K562 (cell line): ENCODE measurements at places on chromosomes 6 and 20. TPM values are rescaled to one million over a fixed set of nuclear protein-coding genes. Genes with fewer than 3 reads are reported as not detected.
A peak's percentile ranks its signal among the peaks of the same experiment; 100 is the strongest.

- peak; percentile 58 for DNase-seq
Measured at GRCh38 chr6:166465671-166466087, 82.9 kb upstream of the MPC1 start.

- no peak for DNase-seq
Measured at GRCh38 chr20:44523746-44524145, 1.9 kb upstream of the SERINC3 start.

The FERMT1 gene
- 0.07 and 0.09 TPM in 2 replicates for total RNA-seq

The MACROD2 gene
- not detected in 2 replicates for total RNA-seq

The ELMO2 gene
- 16.5 and 19.6 TPM in 2 replicates for total RNA-seq

The ACSS2 gene
- 64.0 and 66.2 TPM in 2 replicates for total RNA-seq

The EPHA7 gene
- not detected in 2 replicates for total RNA-seq

GRCh38 chr6:99219788-99220187 is 129.7 kb downstream of the FAXC start:
- peak; percentile 34 for DNase-seq

DNA sequence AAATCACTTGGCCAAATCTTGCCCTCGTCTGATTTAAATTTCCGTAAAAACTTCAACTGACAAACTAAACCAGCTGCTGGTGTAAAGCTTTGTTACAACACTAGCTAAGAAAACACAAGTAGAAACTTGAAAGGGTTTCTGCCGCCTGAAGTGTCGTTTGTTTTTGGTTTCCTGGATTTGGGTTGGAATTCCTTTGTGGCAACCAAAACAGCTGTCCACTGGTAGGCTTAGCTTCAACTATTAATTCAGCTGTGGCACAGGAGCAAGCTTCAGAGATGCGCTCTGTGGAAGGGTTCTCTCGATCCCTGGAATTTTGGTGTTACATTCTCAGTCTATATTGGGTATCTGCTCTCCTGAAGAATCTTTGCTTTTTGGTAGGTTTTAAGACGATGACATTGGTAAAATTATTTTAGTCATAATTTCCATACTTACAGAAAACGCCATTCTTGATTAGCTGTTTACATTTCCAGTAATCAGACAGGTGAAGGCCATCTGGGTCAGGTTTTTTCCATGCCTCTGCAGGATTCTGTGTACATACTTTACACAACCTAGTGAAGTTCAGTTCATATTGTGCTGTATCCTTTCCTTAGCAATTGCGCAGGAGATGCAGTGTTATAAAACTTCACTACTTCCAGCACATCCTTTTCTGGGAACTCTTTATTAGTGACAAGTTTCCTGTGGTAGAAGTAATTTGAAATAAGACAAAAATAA is 29.9 kb upstream of the SAMD3 start:
- no peak for DNase-seq

DNA sequence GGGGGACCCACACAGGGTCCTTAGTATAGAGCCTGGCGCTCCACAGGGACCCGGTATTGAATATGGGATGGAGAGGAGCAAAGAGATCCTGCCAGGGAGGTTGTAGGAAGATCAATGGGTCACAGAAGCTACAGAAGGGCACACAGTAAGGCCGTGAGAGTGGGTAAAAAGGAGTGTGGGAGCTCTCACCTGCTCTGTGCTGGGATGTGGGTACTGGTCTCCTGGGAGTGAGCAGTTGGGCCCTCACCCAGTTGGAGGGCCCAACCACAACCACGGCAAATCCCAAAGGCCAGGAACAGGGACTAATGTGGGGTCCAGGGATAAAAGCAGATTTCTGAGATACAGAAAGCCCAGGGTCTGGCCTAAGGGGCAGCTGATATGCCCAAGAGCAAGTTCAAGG is 73.4 kb upstream of the RNF24 start:
- no peak for DNase-seq

DNA sequence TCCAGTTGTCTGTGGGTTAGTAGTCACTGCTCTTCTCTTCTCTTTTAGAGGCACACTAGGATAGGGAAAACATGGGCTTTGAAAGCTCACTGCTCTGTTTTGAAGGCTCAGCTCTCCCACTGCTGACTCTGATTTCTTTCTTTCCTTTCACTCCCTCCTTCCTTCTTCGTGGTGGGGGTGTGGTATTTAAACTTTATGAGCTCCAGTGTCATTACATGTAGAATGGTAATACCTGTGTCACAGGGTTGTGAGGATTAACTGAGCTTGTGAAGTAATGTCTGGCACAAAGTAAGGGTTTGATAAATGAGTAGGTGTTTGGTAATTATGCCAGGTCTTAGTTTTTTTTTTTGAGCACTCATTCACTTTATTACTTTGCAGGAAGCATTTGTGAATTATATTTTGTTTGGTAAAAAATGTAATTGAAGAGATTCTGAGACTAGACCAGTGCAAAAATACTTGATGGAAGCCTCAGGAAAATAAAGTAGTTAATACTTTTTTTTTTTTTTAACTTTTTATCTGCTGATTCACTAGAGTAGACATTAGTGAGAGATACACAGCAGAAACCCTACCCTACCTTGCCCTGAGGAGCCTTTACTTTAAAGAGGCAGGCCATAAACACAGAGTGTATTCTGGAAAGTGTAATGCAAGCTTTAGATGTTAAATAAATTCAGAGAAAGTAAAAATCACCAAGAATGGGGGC is 17.3 kb downstream of the SMAP1 start:
- DNase-seq = no peak

The PDCD2 gene
- total RNA-seq = 276 and 291 TPM in 2 replicates

- DNase-seq = no peak
Measured at GRCh38 chr6:108174371-108175175, 8.8 kb downstream of the NR2E1 start.

The PAX1 gene
- total RNA-seq = not detected in 2 replicates

GRCh38 chr20:6605055-6605935 is 162.2 kb upstream of the BMP2 start:
- no peak for DNase-seq

- DNase-seq = no peak
Measured at GRCh38 chr6:139597771-139598755, 223.6 kb upstream of the CITED2 start.

DNA sequence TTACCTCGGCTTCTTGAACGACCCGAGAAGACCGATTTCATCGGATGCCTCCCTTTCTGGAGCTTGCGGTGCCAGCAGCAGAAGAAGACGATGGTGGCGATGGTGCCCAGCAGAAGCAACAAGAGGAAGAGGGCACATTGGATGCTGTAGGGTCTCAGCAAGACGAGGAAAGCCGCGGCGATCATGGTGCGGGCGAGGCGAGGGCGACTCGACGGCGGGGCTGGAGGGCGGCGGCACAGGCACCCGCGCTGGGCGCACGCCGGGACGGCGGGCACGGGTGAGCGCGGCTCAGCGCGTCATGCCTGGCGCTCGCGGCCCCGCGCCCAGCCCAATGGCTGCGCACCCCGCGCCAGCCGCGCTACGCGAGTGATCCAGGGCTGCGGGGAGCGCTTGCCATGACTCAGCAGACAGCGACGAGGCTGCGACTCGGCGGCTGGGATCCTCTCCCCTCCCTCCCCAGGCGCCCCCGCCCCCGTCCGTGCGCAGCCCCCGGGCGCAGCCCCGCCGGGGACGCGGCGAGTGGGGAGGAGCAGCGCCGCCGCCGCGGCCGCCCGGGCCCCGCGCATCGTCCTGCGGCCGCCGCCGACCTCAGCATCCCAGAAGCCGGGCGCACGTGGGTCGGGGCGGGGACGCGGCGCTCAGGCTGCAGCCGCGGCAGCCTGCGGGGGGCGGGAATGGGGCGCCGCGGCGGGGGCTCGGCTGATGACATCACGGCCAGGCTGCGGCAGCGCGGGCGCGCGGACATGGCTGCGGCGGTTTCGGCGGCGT is at the start of gene BEND6:
BEND6 (plus strand) TSS at position 705 of the 768 bp plus-strand sequence. CDS start 26,704 bp downstream, outside the sequence.
- DNase-seq = peak; percentile 88

- peak; percentile 19 for DNase-seq
Measured at GRCh38 chr6:113642714-113643406, 214.3 kb upstream of the MARCKS start.
